ENCODE measurements at places on chromosomes 7 and 10.

- DNase-seq = no peak
Measured at GRCh38 chr7:100887516-100888290, 1.8 kb downstream of the UFSP1 start.

GRCh38 chr10:71372882-71373495 lies 23.7 kb upstream of the CDH23 start:
- DNase-seq = no peak

DNA sequence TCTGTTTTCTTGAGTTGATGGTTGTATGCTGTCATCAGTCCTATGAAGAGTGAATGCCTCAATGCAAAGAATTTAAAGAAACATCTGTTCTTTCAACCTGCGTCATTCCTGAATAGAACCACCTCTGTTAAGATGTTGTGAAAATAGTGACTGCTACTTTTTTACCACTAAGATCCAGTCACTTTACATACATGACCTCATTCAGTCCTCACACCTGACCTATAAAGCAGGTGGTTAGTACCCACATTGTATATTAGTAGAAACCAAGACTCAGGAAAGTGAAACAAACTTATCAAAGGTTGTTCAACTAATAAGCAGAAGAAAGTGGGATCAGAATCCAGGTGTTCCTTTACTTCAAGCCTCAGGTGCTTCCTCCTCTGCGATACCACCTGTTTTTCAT lies 64.8 kb downstream of the ITGB8 start:
- DNase-seq = no peak

- no peak for DNase-seq
Measured at GRCh38 chr10:48903151-48903550, 36.5 kb downstream of the LRRC18 start.

- no peak for DNase-seq
Measured at GRCh38 chr7:2955269-2955668, 88.4 kb downstream of the CARD11 start.

GRCh38 chr7:1714583-1715330 lies 44.7 kb downstream of the ELFN1 start:
- DNase-seq = no peak

DNA sequence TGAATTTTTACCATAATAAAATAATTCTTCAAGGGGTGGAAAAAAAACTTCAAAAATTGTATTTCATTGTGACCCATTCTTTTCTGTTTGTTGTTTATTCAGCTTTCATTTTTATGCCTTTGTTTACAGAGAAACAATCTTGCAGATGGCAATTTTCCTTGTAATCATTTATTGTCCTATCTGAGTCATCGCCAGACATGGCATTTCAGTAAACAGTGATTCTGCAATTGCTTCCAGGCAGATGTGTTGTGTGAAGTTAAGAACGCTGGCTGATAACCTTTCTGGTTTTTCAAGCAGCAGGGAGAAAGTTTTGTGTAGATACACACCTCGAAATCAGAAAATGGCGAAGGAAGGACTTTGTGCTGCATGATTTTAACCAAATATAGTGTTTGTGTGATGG lies 80.7 kb upstream of the RPA3 start:
- DNase-seq = no peak

DNA sequence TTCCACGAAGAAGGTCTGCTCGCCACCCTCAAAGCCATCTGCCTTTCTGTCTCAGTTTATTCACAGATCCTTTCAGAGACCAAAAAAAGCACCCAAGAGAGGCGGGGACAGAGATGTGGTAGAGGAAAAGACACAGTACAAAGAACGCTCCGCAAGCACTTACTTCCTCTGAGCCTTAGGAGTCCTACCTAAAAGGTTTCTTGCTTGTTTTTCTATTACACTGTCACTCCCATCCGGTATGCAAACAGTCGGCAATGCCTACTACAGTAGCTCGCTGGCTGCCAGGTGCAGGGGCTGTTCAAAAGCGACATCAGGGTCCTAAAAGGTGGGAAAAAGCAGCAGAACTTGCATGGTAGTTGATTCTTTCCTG lies 816 bp downstream of the TECPR1 start:
- no peak for DNase-seq

DNA sequence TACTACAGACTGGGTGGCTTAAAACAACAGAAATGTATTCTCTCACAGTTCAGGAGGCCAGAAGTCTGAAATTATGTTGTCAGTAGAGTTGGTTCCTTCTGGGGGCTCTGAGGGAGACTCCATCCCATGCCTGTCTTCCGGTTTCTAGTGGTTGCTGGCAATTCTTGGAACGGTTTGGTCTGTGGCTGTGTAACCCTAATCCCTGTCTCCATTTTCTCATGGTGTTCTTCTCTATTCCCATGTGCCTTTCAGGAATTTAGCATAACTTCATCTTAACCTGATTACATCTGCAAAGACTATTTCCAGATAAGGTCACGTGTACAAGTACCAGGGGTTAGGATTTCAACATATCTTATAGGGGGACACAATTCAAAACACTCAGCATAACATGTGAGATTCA lies 73.2 kb downstream of the FAM241B start:
- DNase-seq = no peak

DNA sequence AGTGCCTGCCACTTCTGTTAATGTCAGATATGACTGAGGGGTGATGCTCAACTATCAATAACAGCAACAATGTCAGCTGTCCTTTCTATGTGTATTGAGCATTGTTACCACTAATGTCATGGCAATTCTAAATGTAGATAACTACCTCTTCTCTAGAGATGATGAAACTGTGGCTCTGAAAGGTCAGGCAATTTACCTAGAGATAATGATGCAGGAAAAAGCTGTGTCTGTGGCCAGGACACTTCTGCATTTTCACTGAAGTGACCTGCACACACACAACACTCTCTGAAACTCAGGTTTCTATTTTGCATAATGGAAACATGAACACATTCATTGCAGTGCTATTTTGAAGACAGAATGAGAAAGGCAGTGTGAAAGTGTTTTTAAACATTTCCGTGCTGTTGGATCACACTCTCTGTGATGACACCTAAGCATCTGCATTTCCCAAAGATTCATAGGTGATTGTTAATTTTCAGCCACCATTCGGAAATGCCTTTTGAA lies 148.2 kb downstream of the KCND2 start:
- no peak for DNase-seq
